Tibial artery (tissue), 4 donors: ENCODE measurements at places on chromosomes 7 and 10.

DNA sequence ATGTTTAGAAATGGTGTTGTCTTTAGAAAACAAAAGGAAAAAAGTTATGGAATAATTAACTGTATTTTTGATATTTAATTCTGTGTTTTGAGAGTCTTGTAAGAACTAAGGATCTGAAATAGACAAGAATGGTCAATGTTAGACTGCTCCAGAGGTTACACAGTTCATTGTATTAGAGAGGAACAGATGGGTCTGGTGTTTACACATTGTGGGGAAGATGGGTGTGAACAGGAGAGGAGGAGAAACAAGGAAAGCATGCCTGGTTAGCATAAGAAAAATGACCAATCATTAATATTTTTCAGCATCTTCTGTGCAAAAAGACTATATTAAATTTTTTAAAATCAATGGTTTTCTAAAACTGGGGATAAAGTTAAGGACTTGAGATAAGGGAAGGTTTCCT lies 11.9 kb downstream of the MEOX2 start:
- DNase-seq, result no peak

DNA sequence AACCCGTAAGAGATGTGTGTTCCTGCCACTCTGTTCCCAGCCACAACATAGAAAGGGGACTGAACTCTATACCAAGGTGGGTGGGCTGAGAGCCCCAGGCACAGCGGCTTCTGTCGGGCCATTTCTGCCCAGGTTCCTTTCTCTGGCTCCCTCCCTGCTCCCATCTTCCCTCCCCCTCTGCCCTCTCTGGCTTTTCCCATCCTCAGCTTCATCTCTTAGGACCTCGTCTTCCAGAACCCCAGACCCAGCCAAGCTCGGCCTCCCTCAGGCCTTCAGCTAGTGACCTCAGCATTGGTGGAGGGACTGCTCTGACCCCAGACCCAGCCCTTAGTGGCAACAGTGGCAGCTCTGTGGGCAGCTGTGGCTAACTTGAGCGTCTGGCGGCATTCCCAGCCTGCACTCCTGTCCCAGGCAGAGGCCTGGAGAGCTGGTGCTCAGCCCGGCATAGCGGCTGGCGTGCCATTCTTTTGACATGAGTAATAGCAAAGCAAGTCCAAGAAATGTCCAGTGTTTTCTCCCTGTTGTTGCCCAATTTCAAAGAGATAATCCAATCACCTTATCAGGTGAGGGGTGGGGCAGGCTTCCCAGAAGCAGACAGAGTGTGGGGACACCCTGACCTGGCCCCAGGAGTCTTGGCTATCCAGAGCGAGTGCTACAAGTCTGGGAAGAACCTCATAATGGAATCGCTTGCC lies 15.9 kb downstream of the PTPRE start:
- DNase-seq, result peak; percentile 89

- DNase-seq, result peak; percentile 77
Measured at GRCh38 chr7:116316838-116317628, 106.7 kb downstream of the TES start.

GRCh38 chr10:130025326-130025725 lies 61.3 kb upstream of the EBF3 start:
- no peak for DNase-seq

GRCh38 chr10:67666416-67667034 lies 29.5 kb downstream of the CTNNA3 start:
- no peak for DNase-seq

DNA sequence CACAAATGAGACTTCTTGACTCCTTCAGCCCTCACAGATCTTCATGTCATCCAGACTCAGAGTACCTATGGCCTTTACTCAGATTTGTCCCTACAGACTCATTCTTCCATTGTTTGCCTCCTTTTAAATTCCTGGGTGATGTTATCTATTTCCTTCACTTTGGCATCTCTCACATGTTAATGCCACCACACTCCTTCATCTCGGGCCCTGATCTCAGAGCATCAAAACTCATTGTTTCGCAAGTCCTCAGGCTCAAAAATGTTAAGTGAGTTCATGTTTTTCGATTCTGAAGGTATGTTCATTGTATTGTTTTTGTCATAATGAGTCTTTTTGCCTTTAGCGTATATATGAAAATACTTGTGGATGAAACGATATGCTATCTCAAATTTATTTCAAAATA lies 62.3 kb upstream of the AHR start:
- DNase-seq, result no peak

DNA sequence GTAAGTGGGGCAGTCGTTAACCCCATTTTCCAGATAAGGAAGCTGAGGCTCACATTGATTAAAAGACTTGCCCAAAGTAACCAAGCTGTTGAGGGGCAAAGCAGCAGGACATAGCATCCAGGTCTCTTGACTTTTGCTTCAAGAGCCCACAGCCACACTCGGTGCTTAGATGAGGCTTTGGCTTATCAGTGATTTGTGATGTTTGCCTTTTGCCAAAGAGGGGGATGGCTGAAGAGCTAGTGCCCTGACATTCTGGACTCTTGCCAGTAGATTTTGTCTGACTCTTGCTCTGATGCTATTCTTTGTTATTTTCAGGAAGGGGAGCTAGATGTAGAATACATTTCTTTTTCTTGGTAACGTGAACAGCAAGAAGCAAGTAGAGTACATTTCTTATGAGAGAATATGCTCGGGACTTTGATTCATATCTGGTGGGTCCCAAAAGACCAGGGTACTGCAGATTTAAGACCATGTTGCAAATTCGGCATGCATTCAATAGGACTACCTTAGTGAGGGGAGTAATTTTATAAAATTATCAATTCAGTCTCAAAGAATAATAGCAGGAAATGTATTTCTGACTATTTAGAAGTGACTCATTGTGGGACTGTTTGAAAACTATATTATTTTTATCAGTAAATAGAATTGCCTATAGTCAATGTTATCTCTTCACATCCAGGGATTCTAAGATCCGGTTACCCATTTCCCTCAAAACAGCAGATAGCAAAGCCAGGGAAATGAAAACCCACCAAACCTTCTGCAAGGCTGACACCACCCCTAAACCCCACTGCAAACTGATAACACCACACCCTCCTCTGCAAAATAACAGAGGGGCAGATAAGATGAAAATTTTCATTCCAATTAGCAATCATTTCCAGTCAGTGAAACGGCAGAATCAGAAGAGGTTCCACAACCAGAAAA lies 180.0 kb upstream of the BMPER start:
- DNase-seq, result no peak

DNA sequence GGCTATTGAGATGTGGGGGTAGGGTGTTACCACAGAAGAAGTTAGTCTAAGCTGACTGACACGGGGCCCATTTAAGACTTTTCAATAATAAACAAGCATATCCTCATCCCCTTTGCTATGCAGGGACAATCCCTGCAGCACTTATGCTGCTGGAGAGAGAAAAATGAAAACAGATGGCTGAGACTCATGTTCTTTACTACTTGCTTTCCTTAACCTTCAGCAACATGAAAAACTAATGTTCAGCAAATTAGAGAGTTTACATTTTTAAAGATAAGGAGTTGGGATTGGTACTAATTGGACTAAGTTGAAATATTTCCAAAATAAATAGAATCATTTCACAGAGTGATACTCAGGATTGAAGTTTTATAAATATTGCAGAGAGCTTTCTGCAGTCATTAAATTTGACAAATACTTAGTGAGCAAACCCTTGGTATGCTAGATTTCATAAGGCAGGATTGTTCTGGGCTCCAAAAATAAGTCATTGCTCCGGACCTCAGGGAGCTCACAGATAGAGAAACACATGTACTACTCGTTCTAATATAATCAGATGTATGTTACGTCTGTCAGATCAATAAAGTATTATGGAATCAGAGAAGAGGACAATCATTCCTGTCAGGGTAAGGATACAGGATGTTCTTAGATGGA lies 147.1 kb upstream of the LRRN3 start:
- no peak for DNase-seq

DNA sequence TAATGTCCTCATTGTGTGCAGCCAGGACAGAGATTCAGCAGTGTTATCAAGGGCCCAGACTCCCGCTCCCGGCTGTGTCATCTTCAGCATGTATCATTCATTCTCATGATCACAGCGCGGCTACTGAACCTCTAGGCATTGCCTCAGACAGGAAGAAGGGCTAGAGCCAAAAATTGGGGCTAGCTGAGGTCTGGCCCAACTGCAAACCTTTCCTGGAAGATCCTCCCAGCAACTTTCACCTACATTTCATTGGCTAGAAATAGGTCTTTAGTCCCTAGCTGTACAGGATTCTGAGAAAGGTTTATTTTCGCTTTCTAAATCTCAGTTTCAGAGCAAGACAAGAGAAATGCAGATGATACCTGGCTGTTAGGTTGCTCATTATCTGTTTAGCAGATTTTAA lies 81.9 kb downstream of the CREM start:
- no peak for DNase-seq

DNA sequence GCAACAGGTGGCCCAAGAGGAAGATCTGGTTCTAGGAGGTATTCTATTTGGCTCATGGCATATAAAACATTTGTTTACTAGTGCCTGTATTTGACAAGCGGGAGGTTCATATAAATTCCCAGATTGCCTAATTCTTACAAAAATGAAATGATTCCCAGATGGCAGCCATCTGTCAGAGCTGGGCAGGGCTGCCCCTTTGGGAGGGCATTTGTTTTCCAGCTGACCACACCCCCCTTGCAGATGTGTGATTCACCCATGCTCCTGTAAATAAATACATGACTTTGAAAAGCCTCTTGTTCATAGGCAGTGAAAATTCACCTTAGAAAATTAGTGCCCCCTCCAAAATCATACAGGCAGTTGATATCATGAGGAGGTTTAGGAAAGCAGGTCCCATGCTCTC lies 8.6 kb downstream of the VWC2 start:
- DNase-seq, result no peak

DNA sequence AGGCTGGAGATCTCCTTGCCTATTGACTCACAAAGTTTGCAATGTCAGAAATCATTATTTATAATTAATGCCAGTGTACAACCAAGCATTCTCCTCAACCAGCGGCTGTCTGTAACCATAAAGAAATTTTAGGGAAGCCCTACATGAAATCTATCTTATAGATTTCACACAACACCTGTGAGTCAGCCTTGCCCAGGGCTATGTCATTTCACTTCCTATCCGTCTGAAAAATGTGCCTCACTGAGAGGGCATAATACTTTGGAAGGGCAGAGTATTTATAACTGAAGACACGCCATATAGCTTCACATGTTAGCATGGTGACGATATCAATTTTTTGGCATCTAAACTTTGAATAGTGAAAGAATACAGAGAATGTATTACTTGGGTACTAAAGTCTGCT lies 296.6 kb upstream of the ETV1 start:
- no peak for DNase-seq

DNA sequence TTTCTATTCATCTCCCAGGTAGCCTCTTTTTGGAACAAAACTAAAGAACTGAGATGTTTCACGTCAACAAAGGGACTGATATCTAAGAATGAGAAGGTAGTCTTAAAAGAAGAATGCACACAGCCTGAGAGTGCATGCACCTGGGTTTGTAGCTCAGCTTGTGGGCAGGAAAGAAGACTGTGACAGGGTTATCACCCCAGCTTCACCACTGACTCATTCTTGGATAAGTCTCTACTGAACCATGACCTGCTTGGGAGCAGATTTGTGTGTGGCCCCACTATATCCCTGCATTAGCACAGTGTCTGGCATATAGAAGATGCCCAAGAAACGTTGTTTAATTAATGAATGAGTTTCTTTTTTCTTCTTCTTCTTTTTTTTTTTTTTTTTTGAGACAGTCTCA lies 187.5 kb downstream of the GPAM start:
- no peak for DNase-seq

DNA sequence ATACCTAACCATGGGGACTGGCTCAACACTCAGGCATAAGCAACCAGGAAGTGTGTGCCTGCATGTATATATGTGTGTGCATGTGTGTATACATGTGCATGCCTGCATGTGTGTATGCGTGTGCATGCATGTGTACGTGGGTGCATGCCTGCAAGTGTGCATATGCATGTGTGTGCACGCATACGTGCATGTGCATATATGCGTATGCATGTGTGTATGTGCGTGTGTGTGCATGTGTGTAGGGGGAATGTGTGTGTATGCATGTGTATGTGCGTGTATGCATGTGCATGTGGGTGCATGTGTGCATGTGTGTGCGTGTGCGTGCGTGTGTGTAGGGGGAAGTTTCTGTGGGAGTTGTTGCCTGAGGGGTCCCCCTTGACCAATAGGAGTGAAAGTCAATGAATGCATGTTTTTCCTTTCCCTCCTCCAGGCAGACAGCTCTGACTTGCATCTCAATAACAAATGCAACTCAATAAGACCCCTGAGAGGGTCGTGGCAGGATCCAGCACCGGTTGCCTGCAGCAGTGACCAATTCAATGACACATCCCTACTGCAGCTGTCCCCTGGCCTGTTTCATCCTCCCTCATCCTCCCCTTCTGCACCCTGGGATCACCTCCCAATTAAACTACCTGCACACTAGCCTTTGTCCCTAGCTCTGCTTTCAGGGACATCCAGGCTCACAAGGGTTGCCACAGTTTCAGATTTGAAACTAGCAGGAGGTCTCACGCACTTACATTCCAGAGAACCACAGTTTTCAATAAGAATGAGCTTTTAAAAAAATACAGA lies 27.0 kb upstream of the FZD8 start:
- DNase-seq, result no peak

DNA sequence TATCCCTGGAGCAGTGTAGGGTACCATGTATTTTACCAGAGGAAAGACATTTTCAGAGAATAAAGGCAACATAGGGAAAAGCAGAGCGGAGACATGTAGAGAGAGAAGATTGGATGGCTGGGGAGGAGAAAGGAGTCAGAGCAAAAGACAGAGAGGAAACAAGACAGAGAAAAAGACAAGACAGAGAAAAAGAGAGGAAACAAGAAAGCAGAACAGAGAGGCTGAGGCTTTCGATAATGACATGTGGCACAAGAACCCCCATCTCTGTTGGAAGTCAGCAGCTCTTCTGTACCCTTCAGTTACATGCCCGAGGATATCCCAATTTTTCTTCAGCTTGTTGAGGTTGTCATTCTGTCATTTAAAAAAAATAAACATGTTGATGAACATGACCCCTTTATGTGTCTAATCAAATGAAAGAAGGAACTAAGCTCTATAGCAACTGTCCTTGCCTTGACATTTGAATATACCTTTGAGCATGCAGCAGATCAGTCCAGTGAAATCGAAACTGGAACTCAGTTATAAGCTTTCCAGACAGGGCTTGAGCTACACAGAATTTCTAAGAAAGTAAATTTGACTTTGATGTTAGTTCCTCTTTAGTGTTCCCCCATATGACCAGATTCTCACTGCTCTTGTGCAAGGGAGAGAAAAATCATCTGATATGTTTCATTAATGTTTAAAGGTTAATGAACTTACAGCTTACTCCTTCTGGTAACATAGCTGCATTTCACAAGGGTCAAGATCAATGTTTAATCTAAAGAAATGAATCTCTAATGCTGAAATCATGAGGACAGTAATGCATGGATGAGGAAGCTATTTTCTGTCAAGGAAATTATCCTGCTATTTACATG lies 75.1 kb upstream of the SP4 start:
- DNase-seq, result no peak

DNA sequence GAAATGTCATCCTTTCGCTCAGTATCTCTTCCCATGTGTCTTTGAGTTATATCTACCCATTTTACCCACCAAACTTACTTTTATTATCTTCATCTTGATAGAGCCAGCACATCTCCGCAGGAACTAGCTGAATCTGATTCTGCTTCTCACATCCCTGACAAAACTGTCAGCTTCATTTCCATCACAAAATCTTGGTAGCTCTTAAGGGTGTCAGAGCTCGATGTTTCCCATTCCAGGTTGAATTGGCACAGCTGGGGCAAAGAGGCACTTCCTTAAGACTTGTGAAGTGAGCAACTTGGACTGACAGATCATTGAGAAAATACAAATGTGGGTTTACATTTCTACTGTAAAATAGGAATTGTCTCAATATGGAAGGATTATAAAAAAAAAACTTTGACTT lies 434.5 kb downstream of the SUGCT start:
- DNase-seq, result no peak
